Activated CD4-positive, alpha-beta T cell treated with anti-CD3 and anti-CD28 coated beads, Interleukin-2, Interleukin-6, amounts not matched to agents 100 ng/mL and 50 ng/mL, durations not matched to agents 16 hours and 8 hours (primary cell): ENCODE measurements at places on chromosomes 1 and 21.

DNA sequence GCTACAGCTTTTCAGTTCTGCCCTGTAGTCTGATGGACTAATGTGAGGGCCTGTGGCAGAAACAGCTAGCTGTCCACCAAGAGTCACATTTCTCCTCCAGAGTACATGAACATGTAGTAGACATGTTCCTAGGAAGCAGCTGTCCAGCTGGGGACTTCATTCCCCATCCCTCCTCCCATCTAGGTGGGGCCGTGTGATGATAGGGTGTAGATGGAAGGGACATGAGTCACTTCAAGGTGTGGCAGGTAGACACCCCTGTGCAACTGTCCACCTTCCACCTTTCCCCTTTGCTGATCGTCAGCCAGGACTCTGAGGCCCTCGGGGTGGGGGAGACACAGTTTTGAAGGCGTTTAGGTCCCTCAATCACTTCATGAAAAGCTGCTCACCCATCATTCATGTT is 3.6 kb upstream of the RD3 start:
- no peak for DNase-seq

DNA sequence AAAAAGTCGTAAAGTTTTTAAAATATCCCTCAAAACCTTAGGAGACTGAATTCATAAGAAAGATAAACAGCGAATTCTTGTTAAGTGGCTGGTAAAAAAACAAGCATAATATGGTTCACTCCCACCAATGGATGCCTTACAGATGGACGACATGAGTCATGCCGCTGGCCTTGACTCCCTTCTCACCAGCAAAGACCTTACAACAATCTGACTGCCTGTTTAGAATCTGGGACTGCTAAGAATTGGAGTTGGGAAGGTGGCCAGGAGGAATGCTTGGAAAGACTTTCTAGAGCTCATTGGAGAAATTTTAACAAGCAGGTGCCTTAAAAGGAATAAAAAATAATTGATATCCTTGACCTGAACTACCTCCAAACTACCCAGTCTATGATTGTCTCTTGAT is 206.9 kb upstream of the FMN2 start:
- DNase-seq: no peak

- DNase-seq: no peak
Observed at GRCh38 chr1:228259951-228260350, 52.1 kb downstream of the OBSCN start.

DNA sequence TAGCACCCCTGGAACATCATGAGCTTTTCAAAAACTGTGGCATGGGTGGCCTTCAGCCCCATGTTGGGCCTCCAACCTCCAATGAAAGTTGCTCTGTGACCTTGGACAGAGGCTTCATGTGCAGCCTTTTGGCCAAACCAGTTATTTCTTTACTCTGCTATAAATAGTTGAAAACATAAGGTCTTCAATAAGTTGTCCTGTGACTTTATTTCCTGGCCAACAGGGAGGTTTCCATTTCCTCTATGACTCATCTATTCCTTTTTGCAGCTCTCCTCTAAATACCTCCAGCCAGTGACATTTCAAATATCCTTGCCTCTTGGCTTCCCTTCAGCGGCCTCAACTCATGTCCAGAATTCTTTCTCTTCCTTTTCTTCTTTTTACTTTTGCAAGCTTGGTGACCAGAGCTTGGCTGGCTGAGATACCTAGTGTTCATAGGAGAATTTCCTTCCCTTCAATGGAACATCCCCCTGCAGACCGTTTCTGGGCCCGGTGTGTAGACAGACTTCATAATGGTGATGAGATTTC is 22.7 kb upstream of the TRIM67 start:
- DNase-seq: no peak

DNA sequence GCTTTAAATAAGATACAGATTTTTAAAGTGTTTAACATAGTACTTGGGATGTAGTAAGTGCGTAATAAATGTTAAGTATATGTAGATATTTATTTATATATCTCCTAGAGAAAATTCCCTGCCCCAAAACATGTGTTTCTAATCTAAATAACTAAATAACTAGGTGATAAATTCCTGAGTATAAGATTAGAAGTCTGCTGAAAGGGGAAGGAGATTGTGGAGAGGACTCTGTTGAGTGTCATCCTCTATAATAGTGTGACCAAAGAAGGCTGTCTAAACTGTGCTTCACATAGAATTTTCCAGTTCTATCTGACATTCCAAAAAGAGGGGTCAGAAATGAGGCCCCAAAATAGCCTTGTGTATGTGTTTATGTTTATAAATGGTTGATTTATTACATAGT is 590.5 kb upstream of the ADAMTS5 start:
- DNase-seq: no peak

DNA sequence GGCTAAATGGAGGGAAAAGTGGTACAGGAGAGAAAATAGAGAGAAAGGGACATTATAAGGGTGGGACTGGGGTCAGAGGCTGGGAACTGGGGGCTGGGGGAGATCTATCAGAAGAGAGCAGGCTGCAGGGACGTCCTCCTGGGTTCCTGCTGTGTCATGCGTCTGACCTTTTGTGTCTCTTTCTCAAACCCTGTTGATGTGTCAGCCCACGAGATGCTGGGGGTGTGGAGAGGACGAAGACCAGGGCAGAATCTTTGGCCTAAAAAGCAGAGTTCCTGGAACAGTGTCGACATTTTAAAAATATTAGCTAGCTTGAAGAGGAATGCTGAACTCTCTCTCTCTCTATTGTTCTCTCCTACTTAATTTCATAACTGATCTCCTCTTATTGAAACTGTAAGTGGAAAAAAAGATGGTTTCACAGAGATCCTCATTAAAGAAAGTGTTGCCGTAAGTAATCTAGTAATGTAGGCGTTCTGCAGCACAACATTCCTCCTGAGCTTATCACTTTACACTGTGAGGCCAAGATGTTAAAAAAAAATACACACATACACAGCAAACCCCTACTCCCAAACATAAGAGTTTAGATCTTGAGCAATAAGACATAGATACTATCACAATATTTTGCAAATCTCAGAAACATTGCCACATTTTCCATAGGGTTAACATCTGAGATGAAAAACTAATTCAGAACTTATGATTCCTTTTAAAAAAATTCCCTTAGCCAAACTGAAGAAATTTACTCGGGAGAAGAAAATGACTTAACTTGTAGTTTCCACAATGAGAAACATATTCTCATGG is 52.6 kb downstream of the RUNX1 start:
- DNase-seq: no peak

GRCh38 chr21:30058928-30059327 is 107.7 kb downstream of the CLDN17 start:
- DNase-seq: no peak

DNA sequence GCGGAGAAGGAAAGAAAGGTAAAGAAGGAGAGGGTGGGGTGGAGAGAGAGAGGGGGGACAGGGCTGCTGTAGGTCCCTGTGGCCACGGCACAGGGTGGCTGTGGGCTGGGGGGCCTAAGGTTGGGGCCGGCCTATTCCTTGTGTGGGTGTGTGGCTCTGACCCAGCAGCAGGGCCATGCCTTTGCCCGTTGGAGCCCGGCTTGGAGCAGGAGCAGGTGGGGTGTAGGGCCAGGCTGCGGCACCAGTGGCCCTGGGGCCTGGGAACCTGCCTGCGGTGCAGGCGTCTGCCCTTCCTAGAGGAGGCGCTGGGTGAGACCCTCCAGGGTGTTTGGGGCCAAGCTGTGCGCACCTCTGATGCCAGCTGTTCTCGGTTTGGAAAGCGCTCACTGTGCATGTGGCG is 19.7 kb upstream of the SUMO3 start:
- no peak for DNase-seq

DNA sequence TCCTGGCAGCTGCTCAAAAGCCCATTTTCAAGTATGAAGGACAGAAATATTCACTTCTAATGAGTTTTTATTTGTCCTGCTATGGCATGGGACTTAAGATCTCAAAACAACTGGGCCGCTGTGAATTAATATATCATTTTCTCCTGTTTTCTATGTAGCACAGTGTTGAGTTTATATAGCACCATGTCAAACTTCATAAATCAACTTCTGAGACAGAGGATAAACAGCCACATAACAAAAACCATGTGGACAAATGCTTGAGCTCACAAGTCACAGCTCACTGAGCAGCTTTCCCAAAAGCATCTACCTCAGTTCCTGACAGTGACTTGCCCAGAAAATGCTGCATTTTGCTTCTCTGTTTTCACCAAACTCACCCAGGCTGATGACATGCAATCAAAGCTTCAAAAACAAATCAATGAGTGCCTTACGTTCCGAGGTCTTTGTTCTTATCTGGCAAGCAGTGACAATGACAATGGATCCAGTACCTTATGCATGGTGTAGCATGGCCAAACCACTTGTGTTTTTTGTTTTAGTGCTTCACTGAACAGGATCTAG is 722.6 kb downstream of the LRRIQ3 start:
- DNase-seq: no peak

DNA sequence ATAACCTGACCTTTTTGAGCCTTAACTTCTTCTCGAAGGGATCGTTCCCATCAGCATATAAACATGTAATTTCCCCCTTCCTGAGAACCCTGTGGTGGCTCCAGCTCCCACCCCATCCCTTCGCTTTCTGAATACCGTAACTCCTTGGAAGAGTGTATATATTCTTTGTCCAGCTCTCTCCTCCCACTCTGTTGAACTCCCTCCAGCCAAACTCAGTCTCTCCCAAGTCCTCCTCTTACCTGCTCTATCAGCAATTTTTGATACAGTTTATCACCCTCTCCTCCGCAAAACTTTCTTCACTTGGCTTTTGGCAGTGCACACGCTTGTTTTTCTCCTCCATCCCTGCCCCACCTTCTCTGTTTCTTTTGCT is 109.9 kb upstream of the SLC25A33 start:
- no peak for DNase-seq

DNA sequence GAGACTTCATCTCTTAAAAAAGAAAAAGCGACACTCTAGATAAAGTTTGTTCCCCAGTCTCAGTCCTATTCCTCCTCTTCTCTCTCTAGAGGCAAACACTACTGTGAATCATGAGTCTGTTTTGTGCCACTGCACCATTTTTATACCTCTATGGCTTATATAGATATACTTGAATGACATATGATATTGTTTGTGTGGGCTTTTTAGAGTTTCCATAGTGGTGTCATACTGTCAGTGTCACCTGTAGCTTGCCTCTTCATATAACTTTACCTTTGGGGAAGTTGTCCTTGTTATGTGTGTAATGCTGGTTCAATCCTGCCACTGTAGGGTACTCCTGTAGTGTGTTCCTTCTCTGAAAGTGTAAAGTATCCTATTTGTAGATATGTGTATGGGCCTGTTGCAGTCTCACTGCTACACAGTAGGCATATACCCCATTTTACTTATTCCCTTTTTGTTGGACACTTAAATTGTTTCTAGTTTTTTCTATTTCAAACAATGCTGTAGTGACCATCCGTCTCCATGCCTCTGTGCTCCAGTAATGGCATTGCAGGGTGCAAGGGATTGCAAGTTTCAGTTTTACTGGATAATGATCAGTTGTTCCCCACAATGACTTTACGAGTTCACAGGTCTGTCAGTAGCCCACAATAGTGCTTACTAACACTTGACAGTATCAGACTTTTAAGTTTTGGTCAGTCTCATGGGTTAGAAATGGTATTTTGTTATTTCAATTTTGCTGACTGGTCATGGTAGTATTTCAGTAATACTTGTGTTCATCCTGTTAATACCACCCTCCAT is 2.7 kb downstream of the PRMT2 start:
- DNase-seq: peak; percentile 59

DNA sequence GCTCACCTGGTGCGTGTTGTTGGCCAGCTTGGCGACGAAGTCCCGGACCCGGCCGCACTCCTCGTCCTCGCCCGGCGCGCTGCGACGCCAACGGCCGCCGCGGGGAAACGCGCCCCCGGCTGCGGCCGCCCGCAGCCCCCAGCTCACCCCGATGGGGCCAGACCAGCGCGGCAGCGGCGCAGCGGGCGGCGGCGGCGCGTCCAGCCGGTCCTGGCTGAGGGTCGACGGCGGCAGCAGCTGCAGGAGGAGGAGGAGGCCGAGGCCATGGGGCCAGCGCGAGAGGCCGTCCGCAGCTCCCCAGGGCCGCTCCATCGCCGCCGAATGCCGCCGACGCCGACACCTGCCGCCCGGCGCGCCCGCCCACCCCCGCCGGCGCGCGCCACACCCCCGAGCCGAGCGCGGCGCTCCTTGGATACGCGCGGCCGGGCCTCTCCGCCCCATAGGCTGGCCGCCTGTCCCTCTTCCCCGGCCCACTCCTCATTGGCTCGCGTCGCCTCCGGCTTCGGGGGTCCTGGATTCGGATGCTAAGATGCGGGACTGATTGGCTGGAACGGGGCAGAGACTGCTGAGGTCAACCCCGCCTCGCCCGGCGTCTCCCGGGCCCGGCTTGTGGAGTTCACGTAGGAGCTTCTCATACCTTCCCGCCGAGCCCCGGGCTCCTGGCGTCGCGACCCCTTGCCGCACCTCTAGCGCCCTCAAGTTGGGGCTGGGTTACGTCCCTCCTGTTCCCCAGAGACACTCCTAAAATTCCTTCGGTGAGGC is at the start of gene SORT1:
SORT1 (minus strand) TSS at position 338 of the 762 bp plus-strand sequence; CDS start at position 312, 26 bp downstream.
- DNase-seq: peak; percentile 73

DNA sequence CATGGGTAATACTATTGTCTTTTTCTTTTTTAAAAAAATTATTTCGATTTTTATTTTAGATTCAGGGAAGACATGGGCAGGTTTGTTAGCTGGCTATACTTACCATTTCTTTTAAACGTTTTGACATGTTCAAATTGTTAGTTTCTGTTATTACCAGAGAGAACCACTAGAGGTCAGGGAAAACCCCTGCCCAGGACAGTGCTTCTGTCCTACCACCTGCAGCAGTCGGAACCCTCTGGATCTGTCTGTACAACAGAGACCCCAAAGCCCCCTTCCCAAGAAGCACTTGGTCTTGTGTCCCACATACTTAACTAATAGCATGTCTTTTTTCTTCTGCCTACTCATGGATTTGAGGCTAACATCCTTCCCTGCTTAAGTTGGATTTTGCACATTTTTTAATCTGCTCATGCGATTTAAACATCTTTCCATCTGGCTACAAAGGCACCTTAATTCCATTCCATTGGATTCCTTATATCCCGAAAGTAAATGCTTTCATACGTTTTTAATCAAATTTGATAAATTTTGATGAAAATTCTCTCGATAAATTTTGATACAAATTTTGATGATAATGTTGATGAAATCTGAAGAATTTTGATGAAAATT is 10.0 kb upstream of the C1orf115 start:
- peak; percentile 30 for DNase-seq

DNA sequence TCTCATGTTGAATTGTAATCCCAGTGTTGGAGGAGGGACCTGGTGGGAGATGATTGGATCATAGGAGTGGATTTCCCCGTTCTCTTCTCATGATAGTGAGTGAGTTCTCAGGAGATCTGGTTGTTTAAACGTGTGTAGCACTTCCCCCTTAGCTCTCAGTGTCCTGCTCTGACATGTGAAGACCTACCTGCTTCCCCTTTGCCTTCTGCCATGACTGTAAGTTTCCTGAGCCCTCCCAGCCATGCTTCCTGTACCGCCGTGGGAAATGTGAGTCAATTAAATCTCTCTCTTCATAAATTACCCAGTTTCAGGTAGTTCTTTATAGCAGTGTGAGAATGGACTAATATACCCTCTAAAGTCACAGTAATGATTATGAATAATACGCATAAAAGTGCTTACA is 248.4 kb upstream of the LRRC7 start:
- DNase-seq: no peak

- no peak for DNase-seq
Observed at GRCh38 chr1:7097938-7098592, 312.8 kb downstream of the CAMTA1 start.

GRCh38 chr1:54608566-54609230 is 14.6 kb downstream of the FAM151A start:
- no peak for DNase-seq

- no peak for DNase-seq
Observed at GRCh38 chr1:7315946-7316345, 455.1 kb upstream of the VAMP3 start.
